Epithelial cell of proximal tubule (primary cell): ENCODE measurements at places on chromosomes 4 and X. TPM values are rescaled to one million over a fixed set of nuclear protein-coding genes. Genes with fewer than 3 reads are reported as not detected.

DNA sequence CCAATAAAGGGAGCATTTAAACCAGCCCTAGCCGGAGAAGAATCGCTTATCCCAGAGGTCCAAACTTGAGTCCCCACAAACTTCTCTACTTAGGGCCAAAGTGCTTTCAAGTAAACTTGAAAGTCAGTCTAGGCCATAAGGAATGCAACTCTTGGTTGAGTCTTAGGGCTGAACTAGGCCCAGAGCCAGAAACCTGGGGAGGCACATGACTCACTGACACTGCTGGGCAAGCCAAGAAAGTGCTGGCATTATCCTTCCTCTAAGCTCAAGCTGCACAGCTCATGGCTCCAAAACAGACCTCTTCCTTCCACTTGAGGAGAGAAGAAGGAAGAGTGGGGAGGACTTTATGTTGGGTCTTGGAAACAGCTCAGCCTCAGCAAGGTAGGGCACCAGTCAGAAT is 1257.3 kb upstream of the DIAPH2 start:
- DNase-seq: no peak

- no peak for DNase-seq
Observed at GRCh38 chr4:185881430-185881829, 69.4 kb upstream of the SORBS2 start.

GRCh38 chr4:80125252-80126177 is 52.5 kb upstream of the ANTXR2 start:
- DNase-seq: no peak

- peak; percentile 91 for DNase-seq
Observed at GRCh38 chr4:24973747-24974601, 56.8 kb downstream of the LGI2 start.

- no peak for DNase-seq
Observed at GRCh38 chr4:19455196-19455595, 796.5 kb upstream of the SLIT2 start.

DNA sequence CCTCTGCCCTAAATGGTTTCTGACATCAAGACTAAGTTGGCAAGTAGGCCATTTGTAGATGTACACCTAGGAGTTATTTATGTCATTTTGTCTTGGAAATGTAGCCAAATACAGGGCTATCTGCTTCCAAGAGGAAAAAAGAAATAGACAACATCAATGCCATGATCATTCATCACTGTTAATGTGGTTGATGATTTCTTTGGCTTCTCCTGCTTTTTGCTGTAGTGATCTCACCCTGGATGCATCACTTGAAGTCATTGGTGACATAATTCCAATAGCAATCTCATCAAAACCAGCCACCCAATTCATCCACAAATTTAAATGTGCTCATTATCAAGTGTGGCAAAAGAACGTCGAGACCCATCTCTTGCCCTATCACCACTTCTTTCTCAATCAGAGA is 222.6 kb upstream of the PPARGC1A start:
- DNase-seq: no peak

DNA sequence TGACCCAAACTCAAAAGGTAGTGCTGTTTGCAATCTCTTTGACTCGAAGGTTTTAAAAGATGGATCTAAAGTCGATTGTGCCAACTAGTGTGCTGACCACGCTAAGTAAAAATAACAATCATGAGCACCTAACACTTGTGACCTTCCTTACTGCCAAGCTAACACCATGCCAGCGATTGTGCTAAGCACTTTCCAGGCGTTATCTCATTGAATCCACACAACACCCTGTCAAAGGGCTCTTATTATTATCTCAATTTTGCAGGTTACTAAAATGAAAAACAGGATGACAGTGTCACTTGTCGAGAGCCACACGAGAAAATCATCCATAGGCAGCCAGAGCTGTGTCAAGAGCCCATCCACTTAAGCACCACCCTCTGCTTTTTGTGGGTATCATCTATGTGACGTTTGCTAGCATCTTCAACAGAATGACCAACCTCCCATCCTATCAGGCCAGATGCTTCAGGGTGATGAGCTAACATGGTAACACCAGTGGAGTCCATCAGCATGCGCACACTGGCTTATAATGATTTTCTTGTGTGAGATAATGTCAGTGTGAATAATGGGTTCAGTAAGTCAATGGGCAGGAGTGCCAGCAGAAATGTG is 893 bp upstream of the GAB3 start:
- no peak for DNase-seq

DNA sequence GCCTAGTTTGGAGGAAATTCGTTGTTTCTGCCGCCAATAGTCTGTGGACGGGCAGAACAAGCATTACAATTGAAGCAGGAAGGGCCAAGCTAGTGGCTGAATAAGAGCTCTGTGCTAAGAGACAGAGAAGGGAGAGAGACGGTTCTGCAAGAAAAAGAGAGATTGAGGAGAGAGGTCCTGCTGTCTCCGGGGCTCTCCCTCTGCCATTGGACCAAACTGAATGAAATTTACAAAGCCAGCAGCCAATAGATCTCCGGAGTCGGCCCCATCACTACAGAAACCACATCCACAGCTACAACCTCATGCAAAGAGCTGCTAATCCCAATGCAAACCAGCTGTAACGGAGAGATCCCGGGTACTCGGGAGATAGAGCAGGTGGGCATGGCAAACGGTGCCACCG is at the start of gene NLGN4X:
Gene NLGN4X, minus strand, starts transcription at position 148 of the 400 bp plus-strand sequence. CDS start 77,401 bp downstream, outside the sequence.
- DNase-seq: no peak

DNA sequence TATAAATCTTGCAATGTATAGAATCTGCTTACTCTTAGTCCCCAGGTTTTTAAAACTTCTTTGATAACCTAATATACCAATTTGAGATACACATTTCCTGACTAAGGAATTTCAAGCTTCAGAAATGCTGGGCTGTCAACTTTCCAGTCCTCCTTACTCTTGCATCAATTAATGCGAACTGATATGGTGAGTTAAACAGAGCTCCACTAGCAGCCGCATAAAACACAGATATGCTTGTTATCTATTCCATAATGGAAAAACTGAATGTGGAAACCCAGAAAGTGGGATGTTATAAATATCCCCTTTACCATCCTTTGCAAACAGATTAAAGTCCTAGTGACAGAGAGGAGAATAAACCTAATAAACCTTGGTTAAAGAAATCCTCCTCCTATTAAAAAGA is 1913.7 kb downstream of the STIM2 start:
- DNase-seq: no peak

GRCh38 chr4:159222043-159222552 is 119.2 kb downstream of the RAPGEF2 start:
- DNase-seq: no peak

DNA sequence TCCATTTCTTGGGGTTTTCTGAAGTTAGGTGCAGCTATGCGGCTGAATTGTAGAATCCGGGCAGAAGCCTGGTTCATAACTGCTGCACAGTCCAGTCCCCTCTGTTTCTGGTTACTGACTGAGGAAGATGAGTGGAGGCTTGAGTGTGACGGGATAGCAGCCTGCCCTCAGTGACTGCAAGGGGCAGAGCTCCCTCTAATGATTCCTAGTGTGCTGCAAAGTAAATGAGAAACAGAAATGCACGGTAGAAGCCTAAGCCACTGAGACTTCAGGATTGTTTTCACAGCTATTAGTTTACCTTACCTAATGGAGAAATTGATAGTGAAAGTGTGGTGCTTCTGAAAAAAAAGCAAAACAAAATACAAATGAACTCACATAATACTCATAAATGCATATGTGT is 189.2 kb downstream of the GPM6A start:
- DNase-seq: no peak

GRCh38 chr4:3851881-3852280 is 85.7 kb downstream of the ADRA2C start:
- no peak for DNase-seq

DNA sequence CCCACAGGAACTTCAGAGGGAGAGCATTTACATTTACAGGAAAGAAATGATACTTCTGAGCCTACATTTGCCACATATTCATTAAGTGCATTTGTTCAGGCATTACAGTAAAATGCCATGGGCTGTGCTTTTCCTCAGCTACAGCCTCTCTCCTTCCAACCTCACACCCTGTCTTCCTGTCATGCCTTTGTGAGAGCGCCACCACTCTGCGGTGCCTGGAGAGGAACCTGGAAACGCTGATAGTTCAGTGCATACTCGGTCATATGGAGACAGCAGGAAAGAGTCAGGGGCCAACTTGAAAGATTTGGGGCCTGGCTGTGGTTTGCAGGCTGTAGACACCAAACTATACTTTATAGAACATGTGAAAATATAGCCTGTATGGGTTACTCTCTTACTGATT is 40.5 kb downstream of the NFKB1 start:
- DNase-seq: no peak

DNA sequence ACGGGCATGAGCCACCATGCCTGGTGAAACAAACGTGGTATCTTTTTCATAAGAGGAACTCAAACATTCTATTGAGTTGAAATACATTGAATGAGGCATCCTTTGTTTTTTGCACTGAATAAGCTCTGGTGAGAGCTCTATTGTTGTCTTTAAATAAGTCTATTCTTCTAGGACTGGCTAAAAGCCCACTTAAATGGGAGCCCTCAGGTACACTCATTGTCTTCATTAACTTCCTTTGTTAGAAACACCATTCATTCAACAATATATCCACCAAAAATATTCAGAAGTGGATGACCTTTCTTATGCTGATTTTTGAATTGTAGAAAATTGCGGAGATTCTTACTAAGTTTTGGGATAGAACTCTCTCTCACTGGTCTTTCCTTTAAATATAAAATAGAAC is 568.0 kb downstream of the IL1RAPL1 start:
- no peak for DNase-seq

GRCh38 chr4:126604268-126604867 is 1028.4 kb upstream of the INTU start:
- no peak for DNase-seq

DNA sequence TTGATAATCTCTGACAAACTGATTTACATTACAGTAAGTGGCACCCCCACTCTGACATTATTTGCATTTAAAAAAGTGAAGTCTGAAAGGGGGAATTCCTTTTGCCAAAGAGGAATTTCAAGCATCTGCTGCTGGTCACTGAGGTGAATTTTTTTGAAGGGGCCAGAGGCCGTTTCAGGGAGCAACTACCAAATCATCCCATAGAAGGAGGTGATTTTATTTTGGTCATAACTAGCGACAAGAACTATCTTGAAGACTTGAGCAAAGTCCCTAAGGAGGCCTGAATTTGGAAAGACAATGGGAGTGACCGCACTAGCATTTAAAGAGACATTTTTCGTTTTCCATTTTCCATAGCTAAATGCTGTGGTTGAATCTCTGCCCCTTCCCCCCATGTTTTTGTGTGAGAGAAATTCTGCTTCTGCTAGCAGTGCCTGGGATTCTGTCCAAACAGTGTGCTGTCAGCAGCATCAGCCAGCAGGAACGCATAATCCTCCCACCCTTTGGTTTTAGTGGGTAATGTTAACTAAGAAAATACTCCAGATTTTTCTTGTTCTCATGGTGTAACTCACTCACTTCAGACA is 110.1 kb upstream of the MED14 start:
- peak; percentile 54 for DNase-seq

- DNase-seq: no peak
Observed at GRCh38 chr4:8880851-8881250, 9.2 kb upstream of the HMX1 start.

DNA sequence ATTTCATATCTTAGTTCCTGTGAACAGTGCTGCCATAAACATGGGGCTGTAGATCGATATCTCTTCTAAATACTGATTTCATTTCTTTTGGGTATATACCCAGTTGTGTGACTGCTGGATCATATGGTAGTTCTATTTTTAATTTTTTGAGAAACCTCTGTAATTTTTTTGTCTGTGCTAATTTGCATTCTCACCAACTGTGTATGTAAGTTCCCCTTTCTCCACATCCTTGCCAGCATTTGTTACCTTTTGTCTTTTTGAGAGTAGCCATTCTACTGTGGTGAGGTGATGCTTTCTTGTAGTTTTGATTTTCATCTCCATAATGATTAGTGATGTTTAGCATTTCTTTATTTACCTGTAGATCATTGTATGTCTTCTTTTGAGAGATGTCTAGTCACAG is 2086.5 kb upstream of the TENM3 start:
- DNase-seq: no peak

GRCh38 chr4:38211885-38212284 is 251.7 kb downstream of the PTTG2 start:
- DNase-seq: no peak

DNA sequence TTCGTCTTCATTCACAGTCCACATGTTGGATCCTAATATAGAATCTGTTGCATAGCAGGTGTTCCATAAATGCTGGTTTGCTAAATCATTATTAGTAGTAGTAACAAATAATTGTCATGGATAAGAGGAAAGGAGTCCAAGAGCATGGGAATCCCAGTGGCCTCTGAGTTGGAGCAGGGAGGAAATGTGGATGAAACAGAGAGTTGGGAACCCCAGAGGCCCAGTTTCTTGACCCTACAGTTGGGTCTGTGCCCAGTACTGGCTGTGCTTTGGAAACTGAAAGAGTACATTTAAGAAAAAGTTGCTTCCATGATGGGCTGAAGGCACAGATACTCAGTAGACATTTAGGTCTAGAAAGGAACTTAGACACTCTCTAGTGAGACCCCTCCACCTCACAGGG is 149.4 kb upstream of the PSAPL1 start:
- DNase-seq: no peak

- DNase-seq: no peak
Observed at GRCh38 chr4:89303177-89303576, 4.4 kb downstream of the GPRIN3 start.

- no peak for DNase-seq
Observed at GRCh38 chrX:79096145-79096556, 48.3 kb upstream of the GPR174 start.

DNA sequence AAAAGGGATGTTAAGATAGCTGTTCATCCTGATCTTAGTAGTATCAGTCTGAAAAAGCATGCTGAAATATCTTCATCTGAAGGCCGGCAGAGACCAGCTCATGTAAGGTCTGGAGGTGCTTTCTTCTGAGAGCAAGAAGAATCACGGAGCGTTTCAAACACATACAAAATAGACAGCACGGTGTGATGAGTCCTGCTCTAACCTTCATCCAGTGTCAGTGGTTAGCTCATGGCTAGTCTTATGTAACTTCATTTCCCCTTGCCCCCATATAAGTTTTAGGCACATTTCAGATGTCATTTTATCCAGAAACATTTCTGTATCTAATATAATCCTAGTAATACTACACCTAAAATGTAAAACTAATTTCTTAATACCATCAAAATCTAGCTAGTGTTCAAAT is 27.8 kb downstream of the ADD1 start:
- DNase-seq: no peak

- DNase-seq: no peak
Observed at GRCh38 chrX:27728291-27728690, 79.5 kb upstream of the MAGEB10 start.

- no peak for DNase-seq
Observed at GRCh38 chrX:103398421-103398864, 22.1 kb downstream of the BEX3 start.

FAM241A gene
- total RNA-seq: 1.1 and 1.4 TPM in 2 replicates

ARHGAP6 gene
- 2.0 and 4.9 TPM in 2 replicates for total RNA-seq

PRPS2 gene
- total RNA-seq: 54.0 and 73.8 TPM in 2 replicates

RPGR gene
- 3.5 and 5.7 TPM in 2 replicates for total RNA-seq

RAB9A gene
- 33.6 and 39.6 TPM in 2 replicates for total RNA-seq

HSFX2 gene
- not detected in 2 replicates for total RNA-seq

MSMO1 gene
- total RNA-seq: 96.7 and 237 TPM in 2 replicates

TSPAN6 gene
- 39.5 and 59.0 TPM in 2 replicates for total RNA-seq

UGT2A1 gene
- total RNA-seq: not detected in 2 replicates

PAK3 gene
- 4.3 and 4.5 TPM in 2 replicates for total RNA-seq

PCDH18 gene
- 0.29 and 1.5 TPM in 2 replicates for total RNA-seq

MXRA5 gene
- 0.07 and 0.40 TPM in 2 replicates for total RNA-seq

GJB1 gene
- total RNA-seq: 0.07 and 0.40 TPM in 2 replicates

F8 gene
- 0.22 and 2.5 TPM in 2 replicates for total RNA-seq

CTAG1B gene
- total RNA-seq: not detected in 2 replicates

RNF175 gene
- total RNA-seq: 0.72 and 2.3 TPM in 2 replicates

AFP gene
- 0.22 and 2.2 TPM in 2 replicates for total RNA-seq

FAM53A gene
- total RNA-seq: 2.1 and 2.5 TPM in 2 replicates
